ENCODE measurements at places on chromosomes 1 and 21.

GRCh38 chr1:149986486-149987296 is 23.8 kb downstream of the OTUD7B start:
- no peak for DNase-seq

DNA sequence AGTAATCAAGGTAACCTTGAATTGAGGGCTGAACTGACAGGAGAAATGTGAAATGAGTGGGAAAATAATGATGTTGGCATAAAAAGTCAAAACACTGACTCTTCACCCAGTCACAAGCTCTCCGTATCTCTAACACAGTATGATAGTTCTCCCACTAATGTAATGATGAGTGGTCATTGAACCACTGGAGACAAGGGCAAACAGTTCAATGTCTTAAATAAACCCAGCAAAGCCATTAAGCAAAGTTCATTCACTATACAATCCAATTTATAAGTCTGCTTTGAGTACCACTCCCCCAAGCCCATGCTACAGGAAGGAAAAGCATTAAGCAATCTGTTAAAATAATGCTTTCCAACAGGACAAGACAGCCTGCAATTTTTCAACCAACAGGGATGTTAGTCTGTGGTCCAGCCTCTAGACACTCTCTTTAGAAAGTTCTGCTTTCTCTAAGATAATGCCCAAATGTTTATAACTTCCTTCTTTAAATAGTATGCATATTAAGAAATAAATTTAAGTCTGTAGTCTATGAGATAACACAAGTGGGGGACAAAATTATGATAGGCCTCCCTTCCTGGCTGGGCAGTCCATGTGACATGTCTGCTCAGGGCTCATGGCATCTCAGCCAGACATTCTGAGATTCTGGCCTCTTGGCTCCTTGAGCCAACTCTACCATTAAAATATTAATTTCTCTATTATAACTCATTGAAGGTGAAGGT is 25.5 kb upstream of the DDAH1 start:
- no peak for DNase-seq

DNA sequence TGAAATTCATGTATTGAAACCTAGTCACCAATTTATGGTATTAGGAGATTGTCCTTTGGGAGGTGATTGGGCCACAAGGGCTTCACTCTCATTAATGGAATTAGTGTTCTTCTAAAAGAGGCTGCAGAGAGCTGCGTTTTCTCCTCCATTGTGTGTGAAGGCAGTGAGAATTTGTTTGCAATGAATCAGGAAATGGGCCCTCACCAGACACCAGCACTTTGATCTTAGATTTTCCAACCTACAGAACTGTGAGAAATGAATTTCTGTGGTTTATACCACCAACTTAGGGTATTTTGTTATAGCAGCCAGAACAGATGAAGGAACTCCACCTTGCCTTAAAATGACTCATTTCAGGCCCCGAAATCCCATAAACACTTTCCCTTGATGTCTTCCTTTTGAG is 544.2 kb downstream of the RWDD3 start:
- DNase-seq = no peak

DNA sequence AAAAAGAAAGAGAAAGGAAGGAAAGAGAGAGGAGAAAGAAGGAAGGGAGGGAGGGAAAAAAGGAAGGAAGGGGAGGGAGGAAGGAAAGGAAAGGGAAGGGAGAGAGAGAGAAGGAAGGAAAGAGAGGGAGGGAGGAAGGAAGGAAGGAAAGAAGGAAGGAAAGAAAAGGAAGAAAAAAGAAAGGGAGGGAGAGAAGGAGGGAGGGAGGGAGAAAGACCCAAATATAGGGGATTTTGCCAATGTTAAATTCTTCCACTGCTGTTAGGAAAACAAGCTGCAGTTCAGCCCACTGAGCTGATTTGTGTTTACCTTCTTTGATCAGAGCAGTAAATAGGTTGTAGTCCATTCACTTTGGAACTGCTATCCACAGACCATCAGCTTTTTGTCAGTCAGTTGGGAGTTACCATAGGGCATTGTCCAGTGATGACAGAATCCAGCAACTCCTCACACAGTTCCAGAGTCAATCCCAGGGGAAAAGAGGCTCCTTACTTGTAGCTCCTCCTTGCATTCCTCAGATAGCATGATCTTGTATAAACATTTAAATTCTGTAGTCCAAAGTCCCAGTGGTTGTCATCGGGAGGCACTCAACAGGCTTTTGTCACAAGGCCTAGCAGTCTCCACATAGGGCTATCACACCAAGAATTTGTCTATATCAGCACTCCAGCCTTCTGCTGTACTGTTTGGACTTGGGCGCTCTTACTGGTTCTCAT is 13.5 kb upstream of the PPP1R8 start:
- DNase-seq = no peak

DNA sequence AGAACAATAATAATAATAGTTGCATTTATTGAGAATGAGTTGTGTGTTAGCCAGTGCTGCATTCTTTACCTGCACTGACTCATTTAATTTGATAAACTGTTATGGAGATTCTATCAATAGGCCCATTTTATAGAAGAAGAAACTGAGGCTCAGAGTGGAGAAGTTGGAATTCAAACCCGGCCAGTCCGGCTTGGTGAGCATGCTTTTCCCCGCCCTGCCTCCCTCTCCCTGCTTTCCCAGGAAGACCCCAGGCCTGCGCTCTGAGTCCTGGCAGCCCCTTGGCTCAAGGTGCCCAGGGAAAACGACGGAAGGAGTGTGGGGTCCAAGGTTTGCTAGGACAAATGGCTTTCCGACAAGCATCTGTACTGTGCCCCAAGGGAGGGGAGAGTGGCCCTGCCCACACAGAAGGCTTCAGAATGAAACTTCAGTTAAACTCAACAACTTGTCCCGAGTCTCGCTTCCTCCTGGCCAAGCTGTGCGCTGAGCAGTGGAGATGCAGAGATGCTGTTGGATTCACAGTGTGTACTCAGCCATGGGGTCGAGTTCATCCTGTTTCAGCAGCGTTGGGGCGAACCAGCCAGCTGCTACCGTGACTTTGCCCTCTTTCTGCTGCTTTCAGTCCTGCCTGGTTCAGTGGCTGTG is 23.3 kb upstream of the PADI6 start:
- DNase-seq = no peak

- DNase-seq = no peak
Observed at GRCh38 chr1:165315481-165315880, 41.0 kb downstream of the LMX1A start.

- DNase-seq = no peak
Observed at GRCh38 chr1:44090429-44091252, 28.0 kb upstream of the KLF17 start.

- DNase-seq = no peak
Observed at GRCh38 chr1:245126530-245126929, 28.3 kb upstream of the KIF26B start.

GRCh38 chr1:248926401-248927182 is 20.6 kb downstream of the PGBD2 start:
- no peak for DNase-seq

DNA sequence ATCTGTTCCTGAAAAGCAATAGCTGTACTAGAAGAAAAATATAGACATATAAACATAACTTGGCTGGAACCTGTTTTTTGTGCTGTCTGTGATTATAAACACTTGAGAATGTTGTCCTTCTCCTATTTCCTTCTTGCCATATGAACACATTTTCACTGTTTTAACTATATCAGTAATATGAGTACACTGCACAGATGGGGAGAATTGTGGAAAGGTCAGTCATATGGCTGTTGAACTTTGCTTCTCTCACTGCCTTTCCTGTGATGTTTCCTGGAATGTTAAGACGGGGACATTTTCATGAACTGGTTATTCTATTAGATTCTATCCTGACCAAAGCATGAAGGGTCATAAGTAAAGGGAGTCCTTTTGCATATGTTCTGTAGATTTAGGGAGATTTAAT is 24.9 kb downstream of the HMCN1 start:
- DNase-seq = no peak

- DNase-seq = no peak
Observed at GRCh38 chr1:47940779-47941178, 56.4 kb downstream of the TRABD2B start.

GRCh38 chr1:232579958-232580941 is 49.7 kb downstream of the SIPA1L2 start:
- DNase-seq = no peak
